Memory B cell (primary cell): ENCODE measurements at places on chromosomes 1 and 21.

- no peak for DNase-seq
Observed at GRCh38 chr1:156295391-156295947, at the start of gene GLMP. GLMP (minus strand) TSS chr1:156295679; CDS start chr1:156295645, 34 bp downstream.

- no peak for DNase-seq
Observed at GRCh38 chr1:76210160-76210559, 135.6 kb downstream of the ST6GALNAC3 start.

DNA sequence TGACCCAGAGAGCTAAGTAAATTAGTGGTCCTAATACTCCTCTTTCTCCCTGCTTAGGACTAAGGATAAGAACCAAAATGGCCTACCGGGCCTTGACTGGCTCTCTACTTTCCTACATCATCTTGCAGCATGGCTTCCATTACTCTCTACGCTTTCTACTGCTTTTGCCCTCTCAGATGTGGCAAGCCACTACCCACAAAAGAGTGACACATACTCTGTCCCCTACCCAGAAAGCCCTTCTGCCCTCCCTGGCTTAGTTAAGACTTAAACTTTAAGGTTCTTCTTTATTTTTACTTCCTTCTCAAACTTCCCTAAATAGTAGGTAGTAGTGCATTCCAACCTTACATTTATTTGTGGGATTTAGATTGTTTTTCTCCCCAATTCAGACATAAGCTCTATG, 228.1 kb downstream of the TPR start:
- no peak for DNase-seq

GRCh38 chr1:54239631-54240031, 39.7 kb downstream of the MRPL37 start:
- DNase-seq, result no peak

DNA sequence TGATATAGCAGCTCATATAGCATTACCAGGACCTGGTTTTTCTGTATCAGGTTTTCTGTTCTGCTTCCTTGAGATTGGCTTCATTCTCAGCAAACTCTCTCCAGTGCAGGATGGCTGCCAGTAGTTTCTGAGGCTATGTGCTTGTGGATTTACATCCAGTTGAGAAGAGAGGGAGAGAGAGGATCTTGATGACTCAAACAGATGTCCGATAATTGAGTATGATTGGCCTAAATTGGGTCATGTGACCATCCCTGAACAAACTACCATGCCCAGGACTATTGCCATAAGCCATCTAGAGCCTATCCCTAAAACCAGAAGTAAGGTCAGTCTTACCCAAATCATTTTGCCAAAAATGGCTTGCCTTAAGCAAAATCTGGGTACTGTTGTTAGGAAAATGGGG, 18.1 kb upstream of the PSMA5 start:
- DNase-seq, result no peak
